ENCODE measurements at places on chromosomes 13 and 19. TPM values are rescaled to one million over a fixed set of nuclear protein-coding genes. Genes with fewer than 3 reads are reported as not detected.

- no peak overlapping the region for H3K27ac ChIP-seq
- H3K4me1 ChIP-seq = peaks cover 3% of the 10 kb centered on the region
- no peak for DNase-seq
- H3K36me3 ChIP-seq = peaks cover 32% of the 10 kb centered on the region
- peaks cover 4% of the 10 kb centered on the region for H3K27me3 ChIP-seq
Measured at GRCh38 chr19:38203197-38203596, 20.8 kb downstream of the DPF1 start.

DNA sequence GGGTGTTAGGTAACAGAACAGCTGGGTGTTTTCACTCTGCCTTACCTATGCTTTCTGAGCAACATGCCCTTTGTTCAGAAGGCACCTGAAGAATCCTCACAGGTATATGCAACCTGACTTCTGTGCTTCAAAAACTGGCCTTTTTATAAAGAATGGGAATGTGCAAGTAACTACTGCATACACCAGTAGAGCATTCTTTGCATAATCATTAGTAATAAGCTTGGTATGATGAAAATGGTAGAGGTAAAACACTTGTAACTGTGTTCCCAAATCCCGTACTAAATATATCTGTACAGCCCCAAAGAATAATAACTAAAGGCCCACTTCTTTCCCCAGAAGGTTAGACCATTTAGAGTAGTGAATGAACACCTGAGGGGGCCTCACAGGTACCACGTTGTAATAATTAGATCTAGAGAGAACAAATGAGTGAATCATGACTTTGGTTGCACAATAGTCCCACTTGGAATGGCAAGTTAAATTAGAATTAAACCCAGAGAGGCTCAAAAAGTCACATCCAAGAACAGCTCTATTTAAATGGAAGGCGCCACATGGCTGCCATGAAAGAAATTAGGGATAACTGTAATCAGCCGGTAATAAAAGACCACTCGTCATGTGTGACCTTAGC, 413.9 kb downstream of the KLF12 start:
- H3K4me3 ChIP-seq = no peak overlapping the region
- peaks cover 4% of the 10 kb centered on the region for H3K36me3 ChIP-seq
- H3K4me1 ChIP-seq = peaks cover 11% of the 10 kb centered on the region
- no peaks in the 10 kb centered on the region for H3K27me3 ChIP-seq
- H3K27ac ChIP-seq = no peak overlapping the region
- no peak for DNase-seq

GRCh38 chr13:46377554-46377953, 9.5 kb downstream of the RUBCNL start:
- H3K4me1 ChIP-seq = no peaks in the 10 kb centered on the region
- H3K36me3 ChIP-seq = no peaks in the 10 kb centered on the region
- peaks cover 4% of the 10 kb centered on the region for H3K27me3 ChIP-seq
- no peak overlapping the region for H3K4me3 ChIP-seq
- no peak for DNase-seq

- H3K27me3 ChIP-seq = peaks cover 52% of the 10 kb centered on the region
- no peaks in the 10 kb centered on the region for H3K4me1 ChIP-seq
- no peak for DNase-seq
- no peak overlapping the region for H3K4me3 ChIP-seq
Measured at GRCh38 chr19:50932018-50932689, 20.7 kb downstream of the KLK5 start.

- no peaks in the 10 kb centered on the region for H3K4me1 ChIP-seq
- no peak overlapping the region for H3K27ac ChIP-seq
- H3K36me3 ChIP-seq = peaks cover 3% of the 10 kb centered on the region
- H3K4me3 ChIP-seq = no peak overlapping the region
- no peaks in the 10 kb centered on the region for H3K27me3 ChIP-seq
Measured at GRCh38 chr13:71685072-71685471, 181.9 kb downstream of the DACH1 start.

- no peaks in the 10 kb centered on the region for H3K27me3 ChIP-seq
- H3K4me3 ChIP-seq = no peak overlapping the region
- peaks cover under 1% of the 10 kb centered on the region for H3K4me1 ChIP-seq
- DNase-seq = no peak
Measured at GRCh38 chr13:95708391-95708774, 31.4 kb downstream of the DNAJC3 start.

- peak overlapping the region; percentile 96 for H3K27ac ChIP-seq
- peak overlapping the region; percentile 40 for H3K4me3 ChIP-seq
- peaks cover 5% of the 10 kb centered on the region for H3K4me1 ChIP-seq
- H3K36me3 ChIP-seq = no peaks in the 10 kb centered on the region
- no peak for DNase-seq
- no peaks in the 10 kb centered on the region for H3K27me3 ChIP-seq
Measured at GRCh38 chr19:44718441-44719261, 19.7 kb downstream of the CEACAM16 start.

- H3K4me1 ChIP-seq = peaks cover 8% of the 10 kb centered on the region
- no peak overlapping the region for H3K27ac ChIP-seq
- H3K4me3 ChIP-seq = no peak overlapping the region
- no peaks in the 10 kb centered on the region for H3K27me3 ChIP-seq
Measured at GRCh38 chr19:38013913-38014580, 107.0 kb downstream of the SIPA1L3 start.

- H3K36me3 ChIP-seq = peaks cover 7% of the 10 kb centered on the region
- H3K4me1 ChIP-seq = peaks cover 65% of the 10 kb centered on the region
- H3K27me3 ChIP-seq = no peaks in the 10 kb centered on the region
- peak overlapping the region; percentile 96 for H3K27ac ChIP-seq
- DNase-seq = no peak
- peak overlapping the region; percentile 73 for H3K4me3 ChIP-seq
Measured at GRCh38 chr13:41018602-41018948, 541 bp downstream of the ELF1 start.

DNA sequence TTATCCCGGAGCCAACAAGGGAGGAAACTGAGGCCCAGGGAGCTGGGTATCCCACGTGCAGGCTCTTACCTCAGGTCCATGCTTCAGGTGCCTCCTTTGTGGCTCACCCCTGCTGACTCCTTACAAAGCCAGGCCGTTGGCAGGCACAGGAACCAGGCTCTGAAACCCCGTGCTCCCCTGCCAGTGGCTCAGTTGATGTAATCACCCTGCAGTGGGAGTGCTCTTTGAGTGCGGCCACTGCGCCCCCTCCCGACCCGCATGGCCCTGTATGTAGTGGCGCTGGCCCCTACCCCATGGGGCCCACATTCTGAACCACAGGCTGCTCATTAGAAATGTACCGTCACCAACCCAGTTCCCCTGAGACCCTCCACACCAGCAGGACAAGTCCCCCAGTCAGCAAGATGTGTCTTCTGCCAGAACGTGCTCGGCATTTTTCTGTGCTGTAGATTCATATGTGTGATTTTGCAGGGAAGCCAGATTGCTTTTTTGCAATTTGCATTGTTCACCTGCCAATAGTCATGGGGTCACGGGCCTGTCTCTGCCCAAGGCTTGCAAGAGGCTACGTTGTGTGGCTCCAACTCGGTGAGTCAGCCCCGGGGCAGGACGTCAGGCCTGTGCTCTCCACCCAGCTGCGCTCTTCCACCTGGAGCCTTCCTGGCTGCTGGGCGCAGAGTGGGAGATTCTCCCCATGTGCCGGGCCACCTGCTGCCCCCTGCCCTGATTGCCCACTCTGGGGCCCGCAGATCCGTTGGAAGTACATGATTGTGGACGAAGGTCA, 60.3 kb downstream of the SMARCA4 start:
- H3K27ac ChIP-seq = peak overlapping the region; percentile 3
- H3K4me3 ChIP-seq = no peak overlapping the region
- peaks cover 24% of the 10 kb centered on the region for H3K36me3 ChIP-seq
- no peaks in the 10 kb centered on the region for H3K27me3 ChIP-seq
- H3K4me1 ChIP-seq = no peaks in the 10 kb centered on the region
- DNase-seq = no peak

GRCh38 chr13:43749503-43749902, 37.3 kb downstream of the ENOX1 start:
- H3K4me1 ChIP-seq = peaks cover 1% of the 10 kb centered on the region
- H3K36me3 ChIP-seq = no peaks in the 10 kb centered on the region
- H3K4me3 ChIP-seq = no peak overlapping the region
- H3K27ac ChIP-seq = no peak overlapping the region

GRCh38 chr19:31944326-31944725, 401.1 kb upstream of the ZNF507 start:
- H3K27ac ChIP-seq = no peak overlapping the region
- peaks cover 16% of the 10 kb centered on the region for H3K4me1 ChIP-seq

- no peak overlapping the region for H3K4me3 ChIP-seq
- DNase-seq = no peak
- no peaks in the 10 kb centered on the region for H3K27me3 ChIP-seq
- peaks cover 3% of the 10 kb centered on the region for H3K4me1 ChIP-seq
- no peak overlapping the region for H3K27ac ChIP-seq
Measured at GRCh38 chr13:95039415-95039814, 261.8 kb downstream of the ABCC4 start.

DNA sequence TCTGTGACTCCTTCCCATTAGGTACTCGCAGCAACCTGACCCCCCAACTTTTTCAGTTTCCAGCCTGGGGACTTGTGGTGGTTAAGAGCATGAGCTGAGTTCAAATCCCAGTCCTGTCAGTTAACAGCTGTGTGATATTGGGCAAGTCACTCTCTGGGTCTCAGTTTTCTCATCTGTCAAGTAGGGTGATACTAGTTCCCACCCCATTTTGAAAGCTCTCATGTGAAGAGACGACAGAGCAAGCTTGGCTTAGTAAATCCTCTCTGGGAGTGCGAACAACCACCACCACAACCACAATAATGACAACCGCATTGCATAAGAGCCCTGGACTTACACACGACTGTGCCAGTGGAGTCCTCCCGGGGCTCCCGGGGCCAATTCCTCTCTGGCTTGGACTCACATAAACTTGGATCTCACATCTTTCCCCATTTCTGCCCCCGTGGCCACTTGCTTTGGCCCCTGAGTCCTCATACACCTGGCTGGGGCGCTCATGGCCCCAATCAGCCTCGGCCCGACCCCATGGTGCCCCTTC, 454 bp downstream of the BLVRB start:
- no peaks in the 10 kb centered on the region for H3K36me3 ChIP-seq
- peaks cover 13% of the 10 kb centered on the region for H3K4me1 ChIP-seq
- H3K4me3 ChIP-seq = peak overlapping the region; percentile 73
- DNase-seq = no peak

DNA sequence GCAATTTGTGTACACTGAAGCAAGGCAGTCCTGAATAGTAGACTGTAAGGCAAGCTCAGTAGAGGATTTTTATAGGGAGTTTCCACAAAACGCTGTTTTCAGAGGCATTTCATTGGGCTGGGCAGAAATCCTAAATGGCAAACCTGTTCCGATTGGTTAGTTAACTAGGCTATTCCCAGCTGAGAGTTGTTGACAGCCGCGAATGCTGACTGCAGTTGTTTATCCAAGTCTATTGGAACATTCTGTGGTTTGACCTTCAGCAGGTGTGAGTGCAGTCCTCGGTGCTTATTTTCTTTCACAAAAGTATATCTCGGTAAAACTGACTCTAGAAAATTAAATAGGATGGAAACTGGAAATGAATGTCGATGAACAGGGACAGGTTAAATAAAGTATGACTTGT, 45.4 kb downstream of the TPT1 start:
- H3K4me3 ChIP-seq = no peak overlapping the region
- peaks cover 9% of the 10 kb centered on the region for H3K4me1 ChIP-seq
- H3K27me3 ChIP-seq = no peaks in the 10 kb centered on the region
- no peaks in the 10 kb centered on the region for H3K36me3 ChIP-seq
- no peak overlapping the region for H3K27ac ChIP-seq
- DNase-seq = no peak

- H3K4me3 ChIP-seq = no peak overlapping the region
- peaks cover 8% of the 10 kb centered on the region for H3K4me1 ChIP-seq
- DNase-seq = no peak
- H3K27ac ChIP-seq = no peak overlapping the region
Measured at GRCh38 chr13:27194209-27194608, 22.6 kb upstream of the USP12 start.

DNA sequence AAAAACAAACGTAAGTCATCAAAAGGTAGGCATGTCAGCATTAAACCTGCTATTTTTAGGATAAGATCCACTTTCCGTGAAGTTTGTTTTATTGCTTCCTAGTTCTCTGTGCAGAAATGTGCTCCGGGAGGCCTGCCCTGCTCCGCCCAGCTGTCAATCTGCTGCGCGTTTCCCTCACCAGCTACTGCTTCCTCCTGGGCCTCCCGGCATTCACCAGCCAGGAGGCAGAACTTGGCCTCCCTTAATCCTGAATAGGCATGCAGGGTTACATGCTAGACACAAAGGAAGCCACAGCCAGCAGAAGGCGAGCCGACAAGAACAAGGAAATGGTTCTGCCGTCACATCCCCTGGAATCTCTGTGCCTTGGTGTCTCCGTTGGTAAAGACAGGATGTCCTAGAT, 386.2 kb downstream of the IRS2 start:
- no peak overlapping the region for H3K27ac ChIP-seq
- no peaks in the 10 kb centered on the region for H3K27me3 ChIP-seq
- no peaks in the 10 kb centered on the region for H3K36me3 ChIP-seq
- DNase-seq = no peak

DNA sequence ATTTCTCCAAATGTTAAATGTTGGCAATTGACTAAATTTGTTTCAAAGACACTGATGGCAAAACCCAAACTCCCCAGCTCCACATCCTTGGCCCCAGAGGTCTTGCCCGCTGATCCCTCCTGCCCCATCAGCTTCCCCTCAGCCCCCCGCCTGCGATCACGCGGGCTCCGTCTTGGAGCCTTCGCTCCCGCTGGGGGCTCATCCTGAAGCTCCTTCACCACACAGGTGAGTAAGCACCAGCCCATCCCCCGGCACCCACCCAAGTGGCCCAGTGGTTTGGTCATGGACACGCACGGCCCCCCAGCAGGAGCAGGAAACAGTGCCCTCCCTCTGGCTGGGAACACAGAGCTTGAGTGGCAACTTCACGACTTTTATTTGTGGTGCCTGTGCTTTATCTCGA, 14.9 kb downstream of the EPS8L1 start:
- no peak overlapping the region for H3K4me3 ChIP-seq
- peaks cover 15% of the 10 kb centered on the region for H3K4me1 ChIP-seq
- no peak overlapping the region for H3K27ac ChIP-seq
- DNase-seq = no peak
- peaks cover 24% of the 10 kb centered on the region for H3K27me3 ChIP-seq

DNA sequence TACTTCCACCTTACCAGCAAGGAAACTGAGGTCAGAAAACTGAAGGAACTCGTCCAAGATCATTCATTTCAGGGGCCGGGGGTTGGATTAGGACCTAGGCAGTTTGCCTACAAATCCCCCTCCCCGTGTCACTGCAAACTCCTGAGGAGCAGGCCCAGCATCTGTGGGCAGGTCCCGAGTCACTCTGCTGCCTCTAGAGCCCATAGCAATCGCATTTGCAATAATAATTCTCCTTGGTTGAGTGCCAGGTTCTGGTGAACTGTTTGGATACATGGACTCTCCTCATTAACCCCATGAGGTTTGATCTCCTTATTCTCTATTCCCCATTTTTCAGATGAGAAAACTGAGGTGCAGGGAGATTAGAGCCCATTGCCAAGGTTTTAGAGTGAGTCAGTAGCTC, 903 bp downstream of the PIN1 start:
- peak overlapping the region; percentile 82 for H3K4me3 ChIP-seq
- DNase-seq = no peak
- peaks cover 8% of the 10 kb centered on the region for H3K4me1 ChIP-seq
- peaks cover 3% of the 10 kb centered on the region for H3K36me3 ChIP-seq

GRCh38 chr19:14006766-14007562, 844 bp upstream of the RFX1 start:
- H3K27ac ChIP-seq = peak overlapping the region; percentile 100
- no peaks in the 10 kb centered on the region for H3K36me3 ChIP-seq
- peaks cover 9% of the 10 kb centered on the region for H3K4me1 ChIP-seq
- H3K4me3 ChIP-seq = peak overlapping the region; percentile 94

FREM2 gene
- 75.3 TPM for total RNA-seq

LHB gene
- not detected for total RNA-seq

ZNF587B gene
- 24.9 TPM for total RNA-seq

CEACAM20 gene
- total RNA-seq = not detected

LINGO3 gene
- 0.13 TPM for total RNA-seq

PSG11 gene
- not detected for total RNA-seq

GDF15 gene
- total RNA-seq = 14.4 TPM
